ENCODE measurements at places on chromosomes 1 and 21. TPM values are rescaled to one million over a fixed set of nuclear protein-coding genes. Genes with fewer than 3 reads are reported as not detected.
A peak's percentile ranks its signal among the peaks of the same experiment; 100 is the strongest.

GRCh38 chr21:44874497-44875315 lies 1.2 kb upstream of the PTTG1IP start:
- DNase-seq = peak; percentile 75

DNA sequence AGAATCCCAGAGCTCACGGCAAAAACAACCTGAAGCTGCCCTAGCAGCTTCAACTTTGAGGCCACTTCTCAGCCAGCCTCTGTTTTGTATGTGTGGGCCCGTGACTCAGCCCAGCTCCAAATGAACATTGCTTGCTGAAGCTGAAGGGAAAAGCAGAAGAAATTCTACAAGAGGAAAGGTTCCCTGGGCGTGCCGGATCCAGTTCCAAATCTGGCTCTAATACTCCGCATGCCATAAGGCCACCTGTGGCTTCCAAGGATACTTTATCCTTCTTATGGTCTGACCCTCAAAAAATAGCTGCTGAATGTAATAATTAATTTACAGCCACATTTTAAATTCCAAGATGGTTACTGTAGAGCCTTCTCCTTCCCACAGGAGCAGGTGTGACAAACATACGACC lies 24.3 kb downstream of the TSPAN2 start:
- no peak for DNase-seq

GRCh38 chr1:2408859-2409276 lies 3.5 kb downstream of the PEX10 start:
- no peak for DNase-seq

- no peak for DNase-seq
Measured at GRCh38 chr21:42013931-42014330, 3.8 kb upstream of the ZBTB21 start.

GRCh38 chr1:60895701-60896100 lies 186.7 kb upstream of the NFIA start:
- no peak for DNase-seq

- no peak for DNase-seq
Measured at GRCh38 chr1:158425027-158425426, 1.0 kb downstream of the OR10K2 start.

DNA sequence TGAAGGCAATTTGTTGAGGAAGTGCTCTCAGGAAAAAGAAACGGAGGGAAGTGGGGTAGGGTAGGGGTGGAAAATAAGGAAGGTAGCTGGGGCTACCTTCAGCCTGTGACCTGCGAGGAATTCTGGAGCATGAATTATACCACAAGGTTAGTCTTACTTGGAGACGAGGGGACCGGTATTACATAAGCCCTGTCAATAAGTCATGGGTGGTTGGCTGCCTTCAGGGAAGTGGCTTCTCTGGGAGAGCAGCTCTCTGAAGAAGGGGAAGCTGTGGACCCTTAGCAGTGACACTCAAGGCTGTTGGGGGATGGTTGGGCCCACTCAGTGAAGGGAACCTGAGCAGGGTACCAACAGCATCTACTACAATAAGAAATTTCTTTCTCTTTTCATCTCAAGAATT lies 111.3 kb downstream of the TNFSF18 start:
- no peak for DNase-seq

DNA sequence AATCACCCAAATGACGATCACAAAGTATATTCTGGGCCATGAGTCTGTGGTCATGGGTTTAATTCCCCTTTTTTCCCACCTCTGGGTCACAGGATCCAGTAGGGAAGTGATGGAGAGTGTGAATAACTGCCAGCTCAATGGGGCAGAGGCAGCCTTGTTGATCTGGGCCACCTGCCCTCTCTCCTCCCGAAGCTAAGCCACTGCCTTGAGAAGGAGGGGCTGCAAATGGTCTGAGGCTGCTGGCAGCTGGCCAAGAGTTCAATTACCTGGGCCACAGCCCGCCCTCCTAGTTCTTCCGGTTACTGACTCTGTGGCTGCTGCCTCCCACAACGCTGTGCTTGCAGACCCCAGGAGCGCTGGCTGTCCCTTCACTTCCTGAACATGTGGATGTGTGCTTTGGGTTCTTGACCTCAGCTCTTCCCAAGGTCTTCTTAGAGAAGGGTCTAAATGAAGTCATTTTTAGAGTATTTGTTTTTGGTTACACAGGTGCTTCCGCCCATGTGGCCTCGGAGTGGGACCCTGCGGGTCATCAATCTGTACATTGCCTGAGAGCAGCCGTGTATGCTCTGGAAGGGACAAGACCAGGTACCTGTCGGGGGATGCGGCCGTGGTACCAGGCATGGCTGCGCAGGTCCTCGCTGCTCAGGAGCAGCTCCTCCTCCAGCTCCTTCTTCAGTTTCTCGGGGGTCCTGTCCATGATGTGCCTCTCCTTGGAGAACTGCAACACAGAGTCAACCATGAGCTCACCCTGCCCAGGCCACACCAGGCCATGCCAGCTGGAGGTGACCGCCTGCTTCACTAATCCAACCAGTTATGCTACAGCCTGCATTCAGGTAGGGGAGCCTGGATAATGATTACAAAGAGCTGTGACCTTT lies 89.7 kb downstream of the BCAR3 start:
- DNase-seq = peak; percentile 22

- DNase-seq = no peak
Measured at GRCh38 chr1:222935239-222935900, 120.5 kb downstream of the DISP1 start.

- no peak for DNase-seq
Measured at GRCh38 chr1:217861658-217862057, 230.5 kb downstream of the SPATA17 start.

- no peak for DNase-seq
Measured at GRCh38 chr1:67201891-67202290, 35.6 kb downstream of the IL23R start.

Gene XCL1
- 0.28 TPM for total RNA-seq

Gene ZFP69
- total RNA-seq = 0.54 TPM

Gene SH2D2A
- total RNA-seq = 0.74 TPM

Gene UTS2
- not detected for total RNA-seq

Gene TMEM234
- total RNA-seq = 5.7 TPM

Data from psoas muscle (tissue), 8 donors.